ENCODE measurements at places on chromosomes 2 and 18.

DNA sequence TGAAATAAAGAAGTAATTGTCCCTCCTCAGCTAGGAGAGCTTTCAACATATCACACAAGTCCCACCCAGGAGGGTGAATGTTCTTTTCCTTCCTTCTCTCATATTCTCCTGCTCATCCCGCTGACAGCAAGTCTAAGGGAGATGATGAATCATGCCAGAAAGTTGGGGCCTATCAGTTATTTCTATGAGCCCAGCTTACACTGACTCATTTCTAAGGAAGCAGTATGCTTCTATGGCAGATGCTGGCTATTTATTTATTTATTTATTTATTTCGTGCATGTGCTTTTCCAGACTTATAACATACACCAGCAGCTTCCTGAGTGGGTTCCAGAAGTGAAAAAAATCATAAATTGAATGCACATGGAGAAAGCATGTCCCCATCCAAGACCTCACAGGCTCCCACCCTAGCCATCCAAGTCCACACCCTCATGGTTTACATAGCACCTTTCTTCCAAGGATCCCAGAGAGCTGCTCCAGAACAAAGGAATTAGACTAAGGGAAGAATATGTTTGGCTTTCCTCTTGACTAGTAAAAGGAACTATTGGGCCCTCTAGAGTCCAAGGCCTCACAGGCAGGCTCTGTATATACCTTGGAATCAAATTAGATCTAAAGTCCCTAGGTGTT, 1074.2 kb upstream of the ZEB2 start:
- DNase-seq = no peak

DNA sequence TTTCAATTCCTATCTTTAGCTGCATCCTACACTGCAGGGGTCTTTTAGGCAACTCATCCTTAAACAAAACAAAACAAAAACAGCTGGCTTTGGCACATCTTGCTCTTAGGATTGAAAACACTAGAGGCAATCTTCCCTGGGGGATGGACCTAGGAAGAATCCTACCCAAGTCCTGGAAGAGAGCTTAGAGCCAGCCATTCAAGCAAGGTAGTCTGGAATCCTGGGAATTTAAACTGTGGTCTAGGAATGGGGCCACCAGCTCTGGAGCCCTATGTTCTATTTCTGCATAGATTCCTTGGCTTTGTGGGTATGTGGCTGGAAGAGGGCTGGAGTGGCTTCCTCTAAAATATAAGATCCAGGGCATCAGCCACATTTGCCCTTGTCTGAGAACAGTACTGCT, 27.7 kb downstream of the MYL1 start:
- DNase-seq = no peak

- DNase-seq = peak; percentile 54
Measured at GRCh38 chr2:165793161-165793778, 777 bp downstream of the GALNT3 start.

DNA sequence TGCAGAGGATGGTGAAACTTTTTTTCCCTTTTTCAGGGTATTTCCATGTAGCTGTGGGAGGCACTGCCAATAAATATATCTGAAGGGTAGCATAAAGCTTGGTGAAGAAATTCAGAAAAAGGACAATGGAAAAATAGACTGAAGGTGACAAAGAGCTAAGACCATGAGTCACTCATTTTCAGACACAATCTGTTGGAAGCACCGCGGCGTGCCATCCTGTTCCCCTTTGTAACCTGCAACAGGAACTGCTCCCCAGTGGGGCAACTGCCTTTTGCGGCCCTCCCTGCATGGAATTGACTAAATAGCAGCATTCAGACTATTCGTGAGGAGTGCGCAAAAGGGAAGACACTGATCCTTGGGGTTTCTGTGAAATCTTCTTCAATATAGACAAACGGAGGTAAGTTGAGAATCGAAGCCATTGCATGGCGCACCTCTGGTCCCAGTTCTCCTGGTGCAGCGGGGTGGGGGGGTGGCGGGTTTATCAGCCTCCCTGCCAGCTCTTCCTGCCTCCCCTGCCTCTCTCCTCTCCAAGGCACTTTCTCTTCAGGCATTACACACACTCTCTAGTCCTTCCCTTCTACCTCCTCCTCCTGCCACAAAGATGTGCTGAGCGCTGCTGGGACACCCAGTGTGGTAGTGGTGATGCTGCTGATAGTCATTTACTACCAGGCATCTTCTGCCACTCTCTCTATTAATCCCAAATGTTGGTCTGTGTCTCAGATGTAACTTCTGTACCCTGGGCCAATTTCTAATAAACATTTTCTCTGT, 126.2 kb upstream of the TMEM200C start:
- no peak for DNase-seq

DNA sequence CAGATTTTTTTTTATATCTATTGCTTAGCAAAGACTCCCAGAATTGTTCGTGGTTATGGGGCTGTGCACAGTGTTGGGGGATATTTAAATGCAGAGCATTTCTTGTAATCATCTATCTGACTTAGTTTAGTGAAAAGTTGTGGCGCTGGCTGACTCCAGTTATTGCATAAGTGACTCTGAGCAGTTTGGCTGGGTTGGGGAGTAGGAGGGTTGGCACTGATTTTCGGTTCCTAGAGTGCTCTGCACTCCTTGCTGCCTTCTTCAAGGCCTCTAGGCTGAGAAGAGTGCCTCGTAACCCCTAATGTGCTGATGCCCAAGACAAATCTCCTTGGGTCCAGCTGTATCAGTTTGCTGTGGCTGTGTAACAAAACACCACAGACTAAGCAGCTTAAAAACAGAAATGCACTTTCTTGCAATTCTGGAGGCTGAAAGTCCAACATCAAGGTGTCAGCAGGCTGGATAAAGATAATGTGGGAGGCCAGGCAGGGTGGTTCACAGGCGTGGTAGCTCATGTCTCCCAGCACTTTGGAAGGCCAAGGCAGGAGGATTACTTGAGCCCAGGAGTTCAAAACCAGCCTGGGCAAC, 6.5 kb upstream of the IMPA2 start:
- no peak for DNase-seq

DNA sequence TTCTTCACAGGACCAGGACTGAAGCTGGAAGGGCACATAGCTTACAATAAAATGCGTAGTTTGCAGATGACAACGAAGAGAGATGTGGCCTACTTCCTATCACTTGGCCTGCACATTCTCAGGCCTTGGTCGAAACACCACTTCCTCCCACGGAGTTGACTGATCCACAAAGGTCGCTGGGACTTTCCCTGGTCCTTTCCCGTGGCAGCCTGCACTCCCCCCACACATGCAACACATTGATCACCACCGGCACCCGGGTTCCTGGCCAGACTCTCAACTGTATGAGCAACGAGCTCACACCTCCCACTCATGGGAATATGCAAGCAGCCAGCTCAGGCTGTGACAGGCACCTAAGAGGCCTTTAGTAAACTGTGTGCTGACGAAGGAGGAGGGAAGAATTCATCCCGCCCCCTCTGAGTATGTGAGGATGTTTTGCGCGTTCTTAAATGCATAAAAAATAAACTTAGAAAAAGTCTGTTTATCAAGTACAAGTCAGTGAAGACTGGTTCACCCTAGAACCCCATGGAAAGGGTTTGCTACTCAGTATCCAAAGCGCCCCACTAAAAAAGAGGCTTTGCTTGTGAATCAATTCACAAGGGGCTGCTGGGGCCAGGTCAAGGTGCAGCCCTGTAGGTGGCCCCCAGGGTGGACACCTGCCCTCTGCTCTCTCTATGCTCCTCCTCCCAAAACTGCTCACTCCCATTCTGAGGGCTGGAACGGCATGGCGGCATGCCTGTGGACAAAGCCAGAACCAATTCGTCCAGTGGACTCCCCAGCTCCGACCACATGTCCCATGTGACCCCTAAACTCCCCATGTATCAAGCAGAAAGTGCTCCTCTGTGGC, 154.3 kb downstream of the EIPR1 start:
- no peak for DNase-seq

GRCh38 chr2:236085211-236085610, 83.0 kb downstream of the GBX2 start:
- no peak for DNase-seq

GRCh38 chr2:138763971-138764370, 16.2 kb downstream of the NXPH2 start:
- DNase-seq = no peak

DNA sequence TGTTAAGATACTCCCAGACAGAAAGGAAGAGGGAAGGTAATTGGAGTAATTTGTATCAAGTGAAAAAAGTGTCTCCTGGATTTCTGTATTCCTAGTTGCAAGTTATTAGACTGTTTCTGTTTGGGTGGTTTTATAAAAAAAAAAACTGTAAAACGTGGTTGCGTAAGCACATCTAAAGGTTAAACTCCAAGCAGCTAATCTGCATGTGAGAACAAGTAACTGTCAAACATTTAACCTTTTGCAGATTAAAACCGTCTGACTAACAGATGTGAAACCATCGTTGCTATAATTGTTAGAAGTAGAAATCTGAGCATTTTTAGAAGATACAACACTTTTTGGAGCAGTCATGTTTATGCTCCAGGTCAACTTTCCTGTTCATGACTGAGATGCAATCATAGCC, 72.3 kb downstream of the AFF3 start:
- no peak for DNase-seq

GRCh38 chr2:62071760-62072680, 123.9 kb upstream of the B3GNT2 start:
- no peak for DNase-seq

GRCh38 chr2:218363736-218364135, 7.1 kb downstream of the CATIP start:
- DNase-seq = no peak

- DNase-seq = no peak
Measured at GRCh38 chr2:111239581-111240249, 119.0 kb downstream of the BCL2L11 start.

- DNase-seq = no peak
Measured at GRCh38 chr2:88448248-88448647, 4.2 kb downstream of the FOXI3 start.

GRCh38 chr2:28035816-28036215, 145.3 kb downstream of the BABAM2 start:
- no peak for DNase-seq

DNA sequence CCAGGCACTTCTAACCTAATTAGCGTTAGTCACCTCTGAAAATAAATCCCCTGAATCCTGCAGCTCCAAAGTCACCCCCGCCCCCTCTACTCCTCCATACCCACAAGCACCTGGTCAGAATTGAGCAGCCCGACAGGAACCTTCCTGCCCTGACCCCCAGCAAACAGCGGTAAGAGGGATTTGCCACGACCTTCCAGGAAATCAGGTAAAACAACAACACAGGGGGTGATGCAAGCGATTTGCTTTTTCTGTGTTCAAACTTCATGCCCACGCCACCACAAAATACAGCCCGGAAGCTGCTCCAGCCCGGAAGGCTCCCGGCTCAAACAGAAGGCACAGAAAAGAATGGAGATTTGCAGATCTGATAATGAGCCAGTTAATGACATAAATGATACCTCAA, 367.1 kb downstream of the GPD2 start:
- DNase-seq = peak; percentile 2

DNA sequence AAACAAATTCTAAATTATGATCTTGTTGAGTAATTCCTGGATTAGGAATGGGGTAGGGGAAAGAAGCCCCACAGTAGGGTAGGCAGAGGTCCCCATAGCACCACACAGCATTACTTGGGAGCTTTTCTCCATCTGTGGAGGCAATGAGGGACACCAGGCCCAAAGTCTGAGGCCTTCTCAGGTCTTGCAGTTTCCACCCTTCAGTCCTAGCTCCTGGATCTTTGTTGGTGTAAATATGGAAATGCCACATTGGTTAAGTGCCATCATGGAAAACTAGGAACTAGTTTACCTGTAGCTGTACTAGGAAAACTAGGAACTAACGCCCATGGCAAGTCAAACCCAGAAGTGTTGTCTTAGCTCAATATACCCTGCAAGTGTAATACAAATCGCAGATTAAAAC, 113.3 kb upstream of the DAPL1 start:
- no peak for DNase-seq

DNA sequence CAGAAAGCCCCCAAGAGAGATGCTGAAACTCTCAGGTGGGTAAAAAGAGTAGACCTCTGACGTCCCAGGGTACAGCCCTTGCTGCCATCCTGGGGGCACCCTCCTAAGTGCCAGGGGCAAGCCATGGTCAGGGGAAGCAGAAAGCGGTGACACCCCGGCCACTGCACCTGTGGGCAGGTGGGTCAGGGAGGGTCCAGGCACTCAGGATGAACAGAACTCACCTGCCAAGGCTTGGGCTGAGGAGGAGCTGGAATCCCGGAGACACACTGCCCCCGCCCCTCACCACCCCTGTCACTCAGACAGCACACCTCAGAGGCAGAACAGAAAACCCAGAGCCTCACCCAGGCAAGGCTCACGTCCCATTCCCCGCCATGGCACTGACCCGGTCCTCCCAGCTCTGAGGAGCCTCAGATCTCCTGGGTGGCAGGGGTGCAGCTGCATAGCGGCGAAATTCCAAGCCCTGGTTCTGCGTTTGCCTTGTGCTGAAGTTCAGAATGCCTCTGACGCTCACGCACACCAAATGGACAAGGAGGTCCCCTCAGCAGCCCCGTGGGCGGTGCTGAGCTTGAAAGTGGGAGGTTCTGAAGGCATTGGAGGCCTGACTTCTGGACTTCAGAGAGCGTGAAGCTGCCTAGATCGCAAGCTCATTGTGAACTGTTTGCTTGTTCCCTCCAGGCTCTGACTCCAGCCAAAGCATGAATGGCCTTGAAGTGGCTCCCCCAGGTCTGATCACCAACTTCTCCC, 4.3 kb downstream of the GPR17 start:
- DNase-seq = no peak

GRCh38 chr18:676069-676468, 18.6 kb downstream of the TYMS start:
- DNase-seq = no peak

GRCh38 chr18:47316924-47317323, 65.5 kb upstream of the SKOR2 start:
- no peak for DNase-seq

- DNase-seq = no peak
Measured at GRCh38 chr2:120960770-120961366, 225.2 kb downstream of the GLI2 start.

DNA sequence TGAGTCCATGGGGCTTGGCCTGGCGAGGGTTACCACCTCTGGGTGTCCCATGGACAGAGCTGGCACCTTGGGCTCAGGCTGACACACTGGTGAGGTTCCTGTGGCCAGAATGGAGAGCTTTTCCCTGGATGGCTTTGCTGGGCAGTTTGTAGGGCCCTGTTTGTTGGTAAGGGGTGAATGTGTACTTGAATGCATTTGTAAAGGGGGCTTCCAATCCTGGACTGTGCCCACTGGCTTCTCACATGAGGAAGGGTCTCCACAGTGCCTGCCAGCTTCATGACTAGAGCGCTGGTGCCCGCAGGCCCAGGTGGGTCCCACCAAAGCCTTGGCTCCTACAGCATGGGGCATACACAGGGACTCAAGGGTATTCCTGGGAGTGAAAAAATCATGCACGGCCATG, 103.5 kb upstream of the SIX2 start:
- no peak for DNase-seq

DNA sequence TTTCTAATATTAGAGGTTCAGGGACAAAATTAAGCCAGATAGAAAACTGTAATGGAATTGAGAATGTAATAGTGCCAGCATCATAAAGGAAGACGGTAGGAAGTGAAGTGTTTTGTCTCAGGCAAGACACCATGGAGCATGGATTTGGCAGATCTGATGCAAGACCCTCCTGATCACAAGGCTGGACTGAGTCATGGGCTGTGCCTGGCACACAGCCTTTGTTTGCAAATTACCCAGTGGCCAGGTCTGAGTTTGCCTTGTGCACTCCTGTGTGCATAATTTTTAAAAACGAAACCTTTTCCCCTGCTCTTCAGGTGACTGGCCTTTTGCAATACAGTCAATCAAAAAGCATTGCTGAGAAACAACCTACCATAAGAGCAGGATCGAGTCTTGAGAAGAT, 2.0 kb upstream of the UPP2 start:
- DNase-seq = peak; percentile 60

GRCh38 chr2:217797661-217798069, 205.1 kb downstream of the TNS1 start:
- peak; percentile 94 for DNase-seq
